Lower lobe of right lung (tissue), 2 donors: ENCODE measurements at places on chromosomes 12 and 14. TPM values are rescaled to one million over a fixed set of nuclear protein-coding genes. Genes with fewer than 3 reads are reported as not detected.

GRCh38 chr14:105328678-105329390 is 14.3 kb downstream of the PACS2 start:
- no peak for DNase-seq

DNA sequence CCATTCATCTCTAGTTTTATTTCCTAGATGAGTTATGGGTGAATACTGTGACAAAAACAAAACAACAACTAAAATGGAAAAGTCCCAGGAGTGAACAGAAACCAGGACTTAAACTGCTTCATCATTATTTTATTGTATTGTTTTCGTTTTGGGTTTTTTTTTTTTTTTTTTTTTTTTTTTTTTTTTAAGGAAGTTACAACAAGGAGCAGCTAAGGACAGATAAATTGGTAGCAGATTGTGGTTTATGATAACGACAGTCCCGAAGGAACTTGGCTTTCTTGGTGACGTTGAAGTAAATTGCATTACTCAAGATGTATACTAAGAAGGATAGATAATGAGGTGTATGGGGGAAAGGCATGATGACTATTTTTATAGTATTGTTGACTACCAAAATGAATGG is 866.3 kb downstream of the NRXN3 start:
- DNase-seq: no peak

- DNase-seq: no peak
Observed at GRCh38 chr12:556498-556897, 96.8 kb downstream of the B4GALNT3 start.

GRCh38 chr14:96066976-96067375 is 27.8 kb downstream of the C14orf132 start:
- peak; percentile 30 for DNase-seq

DNA sequence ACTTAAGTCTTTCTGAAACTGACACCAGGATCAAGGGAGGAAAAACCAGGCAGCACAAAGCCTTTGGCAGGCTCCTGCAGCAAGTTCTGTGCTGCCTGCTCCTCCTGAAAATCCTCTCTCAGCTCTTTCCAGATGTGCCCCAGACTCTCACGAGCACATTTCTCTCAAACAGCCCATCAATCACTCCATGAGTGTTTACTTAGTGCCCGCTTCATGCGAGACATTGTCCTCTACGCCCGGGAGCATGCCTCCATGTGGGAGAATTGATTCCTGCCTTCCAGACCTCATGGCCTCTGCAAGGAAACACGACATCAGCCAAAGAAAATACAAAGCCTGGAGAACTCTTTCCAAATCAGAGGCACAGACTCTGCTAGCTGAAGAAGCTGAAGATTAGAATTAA is 46.5 kb upstream of the TSPAN11 start:
- DNase-seq: no peak

DNA sequence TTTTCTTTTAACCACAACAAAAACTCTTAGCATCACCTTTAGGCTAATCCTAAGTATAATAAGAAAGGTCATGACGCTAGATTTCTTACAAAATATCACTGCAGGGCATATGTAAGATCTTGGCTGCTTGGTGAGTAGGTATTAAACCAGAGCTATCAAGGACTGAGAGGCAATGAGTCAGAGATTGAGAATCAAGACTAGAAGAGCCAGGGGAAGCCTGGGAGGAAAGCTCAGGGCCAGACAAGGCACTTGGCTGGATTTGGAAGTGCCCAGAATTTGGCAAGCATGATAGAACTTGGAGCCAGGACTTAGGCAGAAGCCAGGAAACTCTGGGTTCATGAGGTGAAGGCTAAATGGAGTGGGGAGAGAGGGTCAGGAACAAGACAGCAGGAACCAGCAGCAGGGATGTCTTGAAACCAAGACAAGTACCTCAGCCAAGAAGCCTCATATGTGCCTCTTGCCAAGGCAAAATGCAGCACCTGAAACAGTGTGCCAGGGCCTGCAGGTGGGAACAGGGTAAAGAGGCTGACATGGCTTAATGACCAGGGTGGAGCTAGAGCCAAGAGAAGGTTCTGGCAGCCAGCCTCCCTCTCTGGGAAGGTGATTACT is 49.9 kb downstream of the PTHLH start:
- DNase-seq: no peak

- no peak for DNase-seq
Observed at GRCh38 chr14:75311356-75311755, 32.7 kb downstream of the FOS start.

GRCh38 chr14:22849212-22849819 is 12.9 kb downstream of the MMP14 start:
- peak; percentile 52 for DNase-seq

DNA sequence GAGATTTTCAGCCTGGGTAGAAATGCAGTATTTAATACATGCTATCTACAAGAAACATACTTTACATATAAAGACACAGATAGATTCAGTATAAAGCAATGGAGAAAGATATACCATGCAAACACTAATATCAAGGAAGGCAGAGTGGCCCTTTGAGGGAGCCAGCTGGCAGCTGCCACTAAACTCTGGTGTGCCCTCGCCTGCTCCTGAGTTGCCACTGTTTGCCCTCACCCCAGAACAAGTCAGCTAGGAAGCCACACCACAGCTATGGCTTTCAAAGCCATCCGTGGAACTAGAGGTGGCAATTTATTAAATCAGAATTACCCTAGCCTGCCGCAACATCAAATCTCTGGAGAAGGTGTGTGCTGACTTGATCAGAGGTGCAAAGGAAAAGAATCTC is 18.3 kb downstream of the PXN start:
- DNase-seq: no peak

GRCh38 chr12:111431772-111432171 is 26.0 kb downstream of the SH2B3 start:
- DNase-seq: no peak

- DNase-seq: no peak
Observed at GRCh38 chr12:25256005-25256404, 5.3 kb upstream of the KRAS start.

- no peak for DNase-seq
Observed at GRCh38 chr12:4690760-4691159, 29.4 kb upstream of the GALNT8 start.

- DNase-seq: peak; percentile 62
Observed at GRCh38 chr12:120115692-120116440, 687 bp downstream of the RAB35 start.

DNA sequence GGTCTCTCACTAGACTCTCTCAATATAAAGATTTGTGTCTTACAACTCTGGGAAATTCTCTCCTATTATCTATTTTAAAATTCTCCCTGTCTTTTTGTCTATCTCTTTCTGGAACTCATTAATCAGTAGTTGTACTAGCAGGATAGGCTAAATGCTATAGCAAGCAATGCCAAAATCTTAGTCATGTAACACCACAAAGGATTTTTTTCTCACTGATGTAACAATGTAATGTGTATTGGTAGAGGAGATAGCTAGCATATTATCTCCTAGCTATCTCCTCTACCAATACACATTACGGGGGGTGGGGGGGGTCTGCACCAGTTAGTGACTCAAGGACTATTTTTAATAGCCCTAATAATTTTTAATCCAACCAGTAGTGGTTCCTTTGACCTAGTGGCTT is 225.4 kb downstream of the KLHL28 start:
- DNase-seq: no peak

GRCh38 chr14:73723406-73723796 is 9.2 kb upstream of the PNMA1 start:
- no peak for DNase-seq

- DNase-seq: no peak
Observed at GRCh38 chr14:79840103-79840502, 371.2 kb downstream of the DIO2 start.

DNA sequence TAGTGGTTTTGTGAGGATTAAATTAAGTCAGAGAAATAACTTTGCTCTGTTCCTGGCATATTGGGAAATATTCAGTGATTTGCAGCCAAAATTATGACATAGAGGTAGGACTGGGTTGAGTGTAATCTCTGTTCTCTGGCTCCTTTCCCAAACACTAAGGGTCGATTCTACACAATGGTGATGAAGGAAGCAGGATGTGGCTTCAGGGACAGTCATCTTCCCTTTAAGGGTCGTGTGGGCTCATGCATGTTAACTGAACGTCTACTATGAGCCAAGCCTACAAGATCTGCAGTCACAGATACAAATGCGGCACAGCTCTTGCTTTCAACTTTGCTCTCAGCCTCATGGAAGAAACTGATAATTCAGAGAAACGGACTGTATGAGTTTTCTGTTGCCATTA is 381.6 kb downstream of the VRK1 start:
- DNase-seq: no peak

GRCh38 chr12:108119126-108119973 is 9.7 kb upstream of the WSCD2 start:
- DNase-seq: no peak

GRCh38 chr12:88237954-88238353 is 95.8 kb downstream of the TMTC3 start:
- no peak for DNase-seq

GRCh38 chr12:11836282-11837151 is 187.0 kb downstream of the ETV6 start:
- DNase-seq: peak; percentile 77

- no peak for DNase-seq
Observed at GRCh38 chr14:21534576-21534975, 8.4 kb upstream of the SALL2 start.

DNA sequence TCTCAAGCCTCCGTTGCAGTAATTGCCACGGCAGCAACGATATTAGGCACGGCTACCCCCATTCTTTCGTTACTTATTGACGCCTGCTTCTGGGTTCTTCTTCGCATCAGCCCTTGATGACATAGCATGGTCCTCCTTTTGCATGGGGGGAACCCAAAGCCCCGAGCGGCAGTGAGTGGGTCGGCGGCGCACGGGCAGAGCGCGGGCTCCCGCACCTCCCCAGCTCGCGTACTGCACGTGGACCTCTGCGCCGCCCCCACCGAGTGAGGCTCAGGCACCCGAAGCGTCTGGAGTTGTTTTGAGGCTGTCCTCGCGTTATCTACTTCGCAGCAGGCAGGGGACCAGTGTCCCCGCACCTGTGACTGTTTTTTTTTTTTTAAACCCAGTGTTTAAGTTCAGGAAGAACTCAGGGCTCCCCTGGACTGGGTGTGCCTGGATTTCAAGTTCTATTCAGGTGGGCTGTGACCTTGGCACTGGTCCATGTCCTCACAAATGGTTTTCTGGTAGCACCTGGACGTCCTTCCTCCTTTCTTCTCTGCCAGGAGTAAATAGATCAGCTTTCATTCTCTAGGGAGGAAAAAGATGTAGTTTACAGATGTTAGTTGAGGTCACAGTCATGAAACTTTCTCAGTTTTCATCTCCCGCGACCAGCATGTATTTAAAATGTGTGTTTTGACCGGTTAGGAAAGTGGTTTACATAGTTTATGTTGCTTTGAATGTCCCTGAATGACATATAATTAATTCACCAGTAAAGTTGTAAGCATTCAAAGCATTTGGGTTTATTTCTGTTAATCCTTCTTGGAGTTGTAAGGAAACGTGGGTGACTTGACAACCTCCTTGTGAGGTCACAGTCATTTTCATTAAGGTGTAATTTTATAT is 1.4 kb upstream of the FOXN4 start:
- DNase-seq: no peak

DNA sequence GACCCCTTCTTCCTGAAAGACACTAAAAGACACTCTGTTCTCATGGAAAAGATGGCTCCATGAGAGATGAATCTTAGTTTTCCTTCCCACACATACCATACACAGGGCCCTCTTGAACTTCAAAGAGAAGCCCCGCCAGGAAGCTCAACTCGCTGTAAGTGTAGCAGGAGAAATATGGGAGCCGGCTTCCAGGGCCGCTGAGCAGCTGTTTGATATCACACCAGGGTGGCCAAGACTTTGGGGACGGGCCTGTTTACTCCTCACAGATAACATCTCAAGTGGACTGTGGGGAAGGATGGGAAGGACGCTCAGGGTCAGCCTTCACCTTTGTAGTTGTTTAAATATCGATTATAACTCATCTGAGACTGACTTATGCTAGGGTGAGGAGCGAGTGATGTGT is 235.5 kb upstream of the TBX3 start:
- DNase-seq: no peak

The CAPRIN2 gene
- 20.4 TPM for total RNA-seq

The MYH6 gene
- total RNA-seq: 0.62 TPM

The ST8SIA1 gene
- 9.1 TPM for total RNA-seq

The NANOG gene
- total RNA-seq: not detected

The DUSP16 gene
- total RNA-seq: 44.0 TPM

The EPYC gene
- not detected for total RNA-seq

The RD3L gene
- total RNA-seq: not detected

The COL2A1 gene
- not detected for total RNA-seq
